SK-N-SH (cell line): ENCODE measurements at places on chromosomes 4 and X.

DNA sequence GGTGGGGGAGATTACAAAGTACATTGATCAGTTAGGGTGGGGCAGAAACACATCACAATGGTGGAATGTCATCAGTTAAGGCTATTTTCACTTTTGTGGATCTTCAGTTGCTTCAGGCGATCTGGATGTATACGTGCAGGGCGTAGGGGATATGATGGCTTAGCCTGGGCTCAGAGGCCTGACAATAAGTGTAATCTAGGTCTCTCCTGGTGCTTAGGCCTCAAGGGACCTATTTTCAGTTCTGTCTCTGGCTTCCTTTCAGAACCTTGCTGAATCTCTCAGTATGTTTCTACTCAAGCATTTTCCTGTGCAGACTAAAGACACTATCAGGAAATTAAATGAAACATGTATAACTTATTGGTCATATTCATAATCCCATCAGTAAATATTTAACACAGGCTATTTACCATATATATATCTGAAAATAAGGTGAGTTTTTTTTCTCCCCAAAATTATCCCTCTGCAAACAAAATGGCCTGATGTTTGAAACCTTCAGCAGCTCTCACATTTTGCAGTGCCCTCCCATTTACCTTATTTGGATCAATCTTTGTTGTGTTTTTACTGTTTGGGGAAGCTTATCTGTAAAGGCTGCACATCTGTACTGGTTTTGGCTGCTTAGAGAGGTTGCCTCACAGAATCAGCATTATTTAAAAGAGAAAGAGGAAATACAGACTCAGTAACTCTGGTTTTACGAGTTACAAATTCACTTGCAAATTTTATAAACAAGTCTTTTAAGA, 2.3 kb upstream of the ZCCHC4 start:
- H3K4me1 ChIP-seq = no peaks in the 10 kb centered on the region
- H3K36me3 ChIP-seq = no peaks in the 10 kb centered on the region
- no peak overlapping the region for H3K27ac ChIP-seq
- no peaks in the 10 kb centered on the region for H3K27me3 ChIP-seq

GRCh38 chrX:103806862-103807474, 25.1 kb downstream of the RAB9B start:
- DNase-seq = no peak
- H3K27me3 ChIP-seq = no peaks in the 10 kb centered on the region
- H3K4me3 ChIP-seq = no peak overlapping the region
- no peaks in the 10 kb centered on the region for H3K36me3 ChIP-seq

GRCh38 chr4:1683261-1683735, 815 bp downstream of the FAM53A start:
- peak overlapping the region; percentile 65 for H3K4me3 ChIP-seq
- H3K4me1 ChIP-seq = peaks cover 4% of the 10 kb centered on the region; the same call in 1 of the 2 replicates
- no peak for DNase-seq
- H3K27me3 ChIP-seq = no peaks in the 10 kb centered on the region

DNA sequence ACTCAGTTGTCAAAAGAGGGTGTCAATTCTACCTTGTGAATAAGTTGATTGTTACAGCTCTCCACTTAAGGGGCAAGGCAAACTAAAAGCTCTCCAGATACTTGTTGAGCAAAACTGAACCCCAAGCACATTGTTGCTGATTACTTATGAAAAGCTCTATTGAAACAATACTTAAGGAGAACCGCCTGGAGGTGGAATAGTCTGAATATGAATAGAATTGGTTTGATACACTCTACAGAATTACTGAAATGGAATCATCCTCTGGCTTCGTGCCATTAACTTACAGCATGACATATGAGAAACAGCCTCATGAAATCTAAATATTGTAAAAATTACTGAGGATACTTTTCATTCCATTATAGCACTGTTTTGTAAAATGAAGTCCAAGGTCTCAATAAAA, 127.0 kb upstream of the SH3RF1 start:
- no peaks in the 10 kb centered on the region; the same call in 1 of the 2 replicates for H3K4me1 ChIP-seq
- peak overlapping the region; percentile 93 for H3K27ac ChIP-seq
- DNase-seq = no peak
- H3K36me3 ChIP-seq = peaks cover 26% of the 10 kb centered on the region

DNA sequence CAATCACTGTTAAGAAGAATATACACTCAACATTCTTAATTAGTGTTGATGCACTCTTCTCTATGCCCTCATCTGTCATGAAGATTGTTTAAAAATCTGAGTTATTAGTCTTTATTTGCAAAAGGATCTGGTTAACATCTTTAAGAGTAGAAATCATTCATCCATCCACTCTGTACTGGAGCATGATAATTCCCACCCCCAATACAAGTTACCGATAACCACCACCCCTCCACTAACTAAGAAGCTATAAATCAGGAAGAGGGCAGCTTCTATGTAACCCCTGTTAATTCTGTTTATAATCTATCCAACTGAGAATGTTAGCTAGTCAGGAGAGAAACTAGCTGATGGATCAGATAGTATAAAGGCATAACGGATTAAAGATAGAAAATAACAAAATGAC, 34.5 kb downstream of the RAB28 start:
- H3K36me3 ChIP-seq = peaks cover 2% of the 10 kb centered on the region; the same call in 1 of the 2 replicates
- no peak overlapping the region for H3K27ac ChIP-seq
- no peak overlapping the region for H3K4me3 ChIP-seq
- no peaks in the 10 kb centered on the region for H3K27me3 ChIP-seq
- DNase-seq = no peak
- no peaks in the 10 kb centered on the region for H3K4me1 ChIP-seq

- peaks cover 6% of the 10 kb centered on the region for H3K36me3 ChIP-seq
- no peaks in the 10 kb centered on the region for H3K27me3 ChIP-seq
- H3K4me3 ChIP-seq = no peak overlapping the region
- H3K27ac ChIP-seq = no peak overlapping the region
These were observed 7.0 kb downstream of the ENOX2 start for GRCh38 chrX:130896026-130896425.

DNA sequence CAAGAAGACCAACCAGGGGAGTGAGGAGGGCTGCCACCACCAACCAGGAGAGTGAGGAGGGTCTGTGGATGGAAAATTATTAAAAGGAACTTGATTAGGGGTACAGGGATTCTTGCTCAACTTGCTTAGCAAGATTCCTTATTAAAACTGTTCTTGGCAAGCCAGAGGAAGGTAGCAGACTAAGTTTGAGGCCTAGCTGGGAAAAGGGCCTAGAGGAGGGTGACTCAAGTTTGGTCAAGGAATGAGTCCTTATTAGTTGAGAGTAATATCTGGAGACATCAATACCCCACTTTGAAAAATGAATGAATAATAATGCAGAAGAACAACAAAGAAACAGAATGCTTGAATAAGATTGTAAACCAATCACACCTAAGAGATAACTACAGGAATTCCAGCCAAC, 612.4 kb upstream of the ZFP42 start:
- no peak overlapping the region for H3K4me3 ChIP-seq
- H3K27me3 ChIP-seq = no peaks in the 10 kb centered on the region
- no peaks in the 10 kb centered on the region for H3K4me1 ChIP-seq
- DNase-seq = no peak
- no peak overlapping the region for H3K27ac ChIP-seq

DNA sequence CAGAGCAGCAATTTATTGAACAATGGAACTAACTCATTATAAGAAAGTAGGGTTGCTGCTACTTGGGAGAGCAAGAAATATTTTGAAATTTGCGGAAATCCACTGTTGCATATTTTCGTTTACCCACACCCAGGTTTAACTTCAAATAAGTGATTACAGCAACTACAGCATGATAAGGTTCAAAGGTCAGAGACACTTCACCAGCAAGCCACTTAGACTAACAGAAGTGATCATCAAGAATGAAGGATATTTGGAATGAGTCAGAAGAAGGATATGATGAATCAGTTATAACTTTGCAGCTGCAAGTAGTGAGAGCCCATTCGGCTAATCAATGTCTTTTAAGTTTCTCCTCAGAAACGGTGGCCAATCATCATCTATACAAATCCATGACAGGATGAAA, 199.3 kb downstream of the TMA16 start:
- H3K27ac ChIP-seq = peak overlapping the region; percentile 47; the same call in 1 of the 2 replicates
- no peak for DNase-seq
- no peaks in the 10 kb centered on the region for H3K36me3 ChIP-seq
- no peak overlapping the region for H3K4me3 ChIP-seq

DNA sequence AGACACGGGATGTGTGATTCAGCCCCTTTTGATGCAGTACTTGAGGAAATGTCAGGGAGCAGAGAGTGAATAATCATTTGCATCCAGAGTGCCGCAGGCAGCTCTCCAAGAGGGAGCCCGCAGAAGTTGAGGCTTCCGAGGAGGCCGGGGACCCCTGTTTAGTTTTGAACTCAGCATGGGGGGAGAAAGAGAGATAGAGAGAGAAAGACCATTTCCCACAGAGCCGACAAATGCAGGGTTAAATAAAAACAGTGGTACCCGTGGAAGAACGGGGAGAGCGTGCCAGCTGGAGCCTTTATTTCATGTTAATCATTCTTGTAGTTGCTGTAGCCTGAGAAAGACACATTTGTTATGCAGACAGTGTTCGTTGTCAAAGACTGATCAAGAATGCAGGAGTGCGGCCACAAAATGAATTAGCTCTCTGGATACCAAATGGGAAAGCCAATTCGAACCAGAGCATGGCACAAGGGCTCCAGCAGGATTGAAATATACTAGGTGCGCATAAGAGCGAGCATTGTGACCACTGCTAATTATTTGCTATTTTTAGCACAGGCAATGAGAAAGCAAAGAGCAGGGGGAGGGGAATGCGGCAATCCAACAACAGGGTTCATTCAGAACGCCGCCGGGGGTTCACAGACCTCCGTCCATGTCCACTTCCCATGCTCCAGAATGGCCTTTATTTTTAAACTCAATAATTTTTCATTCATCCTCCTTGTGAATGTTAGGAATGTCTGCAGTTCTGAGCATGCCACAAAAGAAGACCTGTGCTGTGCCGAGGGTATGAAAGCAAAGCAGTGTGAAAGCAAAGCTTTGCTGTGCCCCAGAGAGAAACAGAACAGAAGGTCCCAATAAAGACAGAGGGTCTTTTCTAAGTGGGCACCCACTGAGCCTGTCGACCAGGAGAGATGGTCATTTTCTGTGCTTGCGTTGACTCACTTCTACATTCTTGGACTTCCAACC, 243.9 kb upstream of the VCX3A start:
- DNase-seq = no peak
- no peaks in the 10 kb centered on the region for H3K27me3 ChIP-seq
- no peaks in the 10 kb centered on the region for H3K36me3 ChIP-seq
- no peak overlapping the region for H3K4me3 ChIP-seq
- H3K27ac ChIP-seq = no peak overlapping the region
- H3K4me1 ChIP-seq = no peaks in the 10 kb centered on the region

- no peak for DNase-seq
- peaks cover 92% of the 10 kb centered on the region for H3K36me3 ChIP-seq
- no peak overlapping the region for H3K4me3 ChIP-seq
- H3K27me3 ChIP-seq = no peaks in the 10 kb centered on the region
These were observed 70.5 kb upstream of the COX18 start for GRCh38 chr4:73139991-73140390.

GRCh38 chr4:144189121-144189520, 48.6 kb upstream of the GYPA start:
- H3K36me3 ChIP-seq = no peaks in the 10 kb centered on the region
- H3K4me1 ChIP-seq = no peaks in the 10 kb centered on the region
- H3K27me3 ChIP-seq = no peaks in the 10 kb centered on the region; the same call in 1 of the 2 replicates
- no peak overlapping the region for H3K27ac ChIP-seq
- DNase-seq = no peak

GRCh38 chrX:49166914-49167739, 4.6 kb downstream of the MAGIX start:
- no peaks in the 10 kb centered on the region for H3K36me3 ChIP-seq
- H3K27me3 ChIP-seq = no peaks in the 10 kb centered on the region; the same call in 1 of the 2 replicates
- peak overlapping the region; percentile 36; the same call in 1 of the 2 replicates for H3K4me3 ChIP-seq
- 0 out of 2 replicates have a peak, but pooled peaks cover 11% of the 10 kb centered on the region for H3K4me1 ChIP-seq
- H3K27ac ChIP-seq = peak overlapping the region; percentile 75

DNA sequence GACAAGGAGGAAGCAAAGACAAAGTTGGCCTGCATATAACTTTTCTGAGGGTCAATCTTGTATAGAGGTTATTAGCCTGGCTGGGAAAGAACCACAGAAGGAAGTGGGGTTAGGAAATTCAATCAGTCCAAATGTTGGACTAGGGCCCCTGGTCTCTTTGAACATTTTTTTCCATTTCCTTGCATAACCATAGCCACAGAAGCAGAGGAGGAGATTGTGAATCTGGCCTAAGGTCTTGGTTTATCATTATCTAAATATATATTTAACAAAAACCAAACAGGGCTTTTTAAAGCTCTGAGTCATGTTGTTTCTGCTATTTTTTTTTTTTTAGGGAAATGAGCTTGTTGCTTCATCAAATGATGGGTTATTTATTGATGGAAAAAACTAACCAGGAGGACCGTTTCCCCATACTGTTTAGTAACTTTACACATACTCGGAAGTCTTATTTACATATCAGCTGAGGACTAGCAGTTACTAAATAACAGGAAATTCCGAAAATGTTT, 97.7 kb upstream of the ACSL4 start:
- no peak for DNase-seq
- no peak overlapping the region for H3K27ac ChIP-seq
- H3K36me3 ChIP-seq = no peaks in the 10 kb centered on the region
- H3K4me1 ChIP-seq = no peaks in the 10 kb centered on the region
- H3K27me3 ChIP-seq = no peaks in the 10 kb centered on the region; the same call in 1 of the 2 replicates

- H3K4me3 ChIP-seq = peak overlapping the region; percentile 27
- H3K27ac ChIP-seq = peak overlapping the region; percentile 71; the same call in 1 of the 2 replicates
- no peaks in the 10 kb centered on the region for H3K36me3 ChIP-seq
- DNase-seq = no peak
These were observed 41.8 kb downstream of the FNIP2 start for GRCh38 chr4:158810487-158811215.

GRCh38 chr4:165476214-165477098, 97.6 kb downstream of the CPE start:
- no peaks in the 10 kb centered on the region for H3K36me3 ChIP-seq
- no peaks in the 10 kb centered on the region for H3K27me3 ChIP-seq
- no peak overlapping the region for H3K4me3 ChIP-seq
- no peak overlapping the region for H3K27ac ChIP-seq
- H3K4me1 ChIP-seq = no peaks in the 10 kb centered on the region

DNA sequence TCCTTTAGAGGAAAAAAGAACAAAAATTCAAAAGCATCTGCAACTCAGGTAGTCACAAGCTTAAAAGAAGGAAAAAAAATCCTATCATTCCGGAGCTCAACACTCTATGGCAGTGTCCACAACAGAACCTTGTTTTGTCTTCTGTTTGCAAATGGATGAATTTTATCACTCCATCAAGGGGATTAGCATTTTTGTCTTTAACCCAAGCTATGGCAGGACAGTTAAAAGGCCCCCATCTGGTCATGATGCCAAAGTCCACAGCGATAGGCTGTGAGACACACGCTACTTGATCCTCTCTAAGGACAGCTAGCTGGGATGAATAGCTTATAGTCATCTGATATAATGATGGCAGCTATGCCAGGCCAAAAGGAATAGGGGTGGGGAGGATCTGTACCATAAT, 16.6 kb downstream of the AMER1 start:
- H3K36me3 ChIP-seq = no peaks in the 10 kb centered on the region
- no peak overlapping the region for H3K27ac ChIP-seq
- no peaks in the 10 kb centered on the region; the same call in 1 of the 2 replicates for H3K4me1 ChIP-seq

DNA sequence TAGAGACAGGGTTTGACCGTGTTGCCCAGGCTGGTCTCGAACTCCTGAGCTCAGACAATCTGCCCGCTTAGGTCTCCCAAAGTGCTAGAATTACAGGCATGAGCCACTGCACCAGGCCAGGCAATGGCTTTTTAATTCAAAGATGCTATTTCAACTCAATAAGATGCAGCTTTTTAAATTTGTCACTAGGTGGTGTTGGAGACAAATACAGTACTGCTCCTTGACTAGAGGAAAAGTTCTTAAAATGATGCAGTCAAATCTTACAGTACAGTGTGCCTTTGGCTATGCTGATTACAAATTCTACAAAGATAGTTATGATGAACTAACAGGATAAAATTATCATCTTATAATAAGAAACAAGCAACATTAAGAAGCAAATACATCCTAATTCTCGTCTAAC, 441.1 kb downstream of the KCNIP4 start:
- H3K27me3 ChIP-seq = no peaks in the 10 kb centered on the region
- no peak overlapping the region for H3K27ac ChIP-seq
- DNase-seq = peak; percentile 2
